ENCODE measurements at places on chromosomes 4 and X. TPM values are rescaled to one million over a fixed set of nuclear protein-coding genes. Genes with fewer than 3 reads are reported as not detected.

The TRIML1 gene
- total RNA-seq: not detected

DNA sequence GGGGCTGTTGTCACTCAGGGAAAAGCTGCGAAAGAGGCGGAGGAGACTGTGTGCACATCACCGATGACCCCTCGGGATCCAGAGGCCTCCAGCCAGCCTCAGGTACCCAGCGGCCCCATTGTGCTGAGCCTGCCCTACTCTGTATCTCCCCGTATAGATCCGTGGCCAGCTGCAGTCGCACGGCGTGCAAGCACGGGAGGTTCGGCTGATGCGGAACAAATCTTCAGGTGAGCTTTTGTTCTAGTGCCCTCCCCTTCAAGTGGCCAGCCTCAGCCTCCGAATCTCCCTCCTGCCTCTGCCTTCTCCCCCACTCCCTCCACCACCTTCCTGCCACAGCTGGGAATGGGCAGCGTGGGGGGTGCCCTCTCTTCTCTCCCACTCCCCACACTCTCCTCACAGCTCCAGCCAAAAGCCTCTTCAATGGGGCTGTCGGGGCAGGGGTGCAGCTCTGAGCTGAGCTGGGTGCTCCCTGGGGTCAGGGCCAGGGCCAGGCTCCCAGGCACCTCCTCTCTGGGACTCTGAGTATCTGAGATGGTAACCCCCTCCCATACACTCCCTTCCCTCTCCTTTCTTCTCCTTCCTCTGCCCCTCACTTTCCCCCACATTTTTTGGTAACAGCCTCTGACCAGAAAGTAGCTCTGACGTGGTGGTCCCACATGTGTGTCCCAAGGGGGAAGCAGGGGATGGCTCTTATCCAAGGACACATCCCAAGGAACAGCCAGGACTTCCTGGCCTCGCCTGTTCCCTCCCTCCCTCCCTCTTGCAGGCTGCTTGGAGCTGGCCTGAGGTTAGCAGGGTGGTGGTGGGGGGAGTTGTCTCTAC is 20.4 kb upstream of the UBA1 start:
- H3K27ac ChIP-seq: no peak overlapping the region
- H3K36me3 ChIP-seq: peaks cover 19% of the 10 kb centered on the region
- no peaks in the 10 kb centered on the region for H3K27me3 ChIP-seq

DNA sequence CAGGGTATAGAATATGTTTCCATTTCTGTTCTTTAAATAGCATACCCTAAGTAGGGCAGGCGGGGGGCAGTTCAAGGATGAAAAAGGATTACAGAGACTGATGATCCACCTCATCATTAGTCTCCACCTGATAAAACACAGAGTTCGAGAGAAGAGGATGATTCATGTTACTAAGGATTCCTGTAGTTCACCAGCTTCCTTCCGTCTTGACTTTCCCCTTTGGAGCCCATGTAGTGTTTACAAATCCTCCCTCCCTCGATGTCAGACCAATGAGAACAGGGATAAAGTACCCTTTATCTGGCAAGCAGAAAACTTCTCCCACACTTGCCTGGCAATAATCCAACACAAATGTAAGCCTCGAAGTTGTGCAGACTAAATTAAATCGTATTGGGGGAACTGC is 526.3 kb upstream of the FAM241A start:
- H3K4me3 ChIP-seq: no peak overlapping the region
- no peaks in the 10 kb centered on the region for H3K27me3 ChIP-seq
- DNase-seq: no peak
- H3K36me3 ChIP-seq: no peaks in the 10 kb centered on the region
- H3K27ac ChIP-seq: no peak overlapping the region
- no peaks in the 10 kb centered on the region for H3K4me1 ChIP-seq

GRCh38 chrX:135327299-135327698 is 18.0 kb downstream of the ETDC start:
- no peak overlapping the region for H3K27ac ChIP-seq
- no peak for DNase-seq
- H3K27me3 ChIP-seq: no peaks in the 10 kb centered on the region
- H3K4me1 ChIP-seq: no peaks in the 10 kb centered on the region

DNA sequence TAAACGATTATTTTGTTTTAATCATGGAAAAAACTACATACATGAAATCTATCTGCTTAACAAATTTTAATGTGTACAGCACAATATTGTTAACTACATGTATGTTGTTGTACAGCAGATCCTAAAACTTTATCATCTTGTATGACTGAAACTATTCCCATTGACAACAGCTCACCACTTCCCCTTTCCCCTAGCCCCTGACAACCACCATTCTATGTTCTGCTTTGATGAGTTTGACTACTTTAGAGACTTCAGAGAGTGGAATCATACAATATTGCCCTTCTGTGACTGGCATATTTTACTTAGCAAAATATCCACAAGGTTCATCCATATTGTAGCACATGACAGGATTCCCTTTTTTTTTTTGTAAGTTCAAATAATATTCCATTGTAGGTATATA is 185.9 kb downstream of the CFAP299 start:
- no peak overlapping the region for H3K4me3 ChIP-seq
- H3K4me1 ChIP-seq: no peaks in the 10 kb centered on the region
- no peak for DNase-seq
- H3K36me3 ChIP-seq: no peaks in the 10 kb centered on the region

Data from thyroid gland (tissue), 4 donors.